Stimulated activated CD4-positive, alpha-beta T cell treated with anti-CD3 and anti-CD28 coated beads, Interleukin-15, amount 100 ng/mL, for 48 hours (primary cell): ENCODE measurements at places on chromosomes 2 and 18.
A peak's percentile ranks its signal among the peaks of the same experiment; 100 is the strongest.

DNA sequence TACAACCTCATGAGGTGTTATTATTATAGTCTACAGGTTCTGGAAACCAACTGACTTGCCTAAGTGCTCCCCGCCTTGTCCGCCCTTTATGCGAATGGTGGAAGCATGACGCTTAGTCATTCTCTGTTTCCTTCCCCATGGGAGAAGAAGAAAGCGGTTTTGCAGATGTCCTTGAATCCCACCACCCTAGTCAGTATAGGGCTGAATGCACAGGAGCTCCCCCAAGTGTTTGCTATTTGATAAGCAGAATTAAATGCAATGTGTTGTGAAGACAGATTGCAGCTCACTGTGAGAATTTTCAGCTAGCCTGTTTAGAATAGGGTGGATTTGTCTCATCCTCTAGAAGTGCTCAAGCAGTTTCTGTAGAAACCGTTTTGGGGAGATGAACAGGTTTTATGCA is 652.0 kb downstream of the DCC start:
- no peak for DNase-seq

DNA sequence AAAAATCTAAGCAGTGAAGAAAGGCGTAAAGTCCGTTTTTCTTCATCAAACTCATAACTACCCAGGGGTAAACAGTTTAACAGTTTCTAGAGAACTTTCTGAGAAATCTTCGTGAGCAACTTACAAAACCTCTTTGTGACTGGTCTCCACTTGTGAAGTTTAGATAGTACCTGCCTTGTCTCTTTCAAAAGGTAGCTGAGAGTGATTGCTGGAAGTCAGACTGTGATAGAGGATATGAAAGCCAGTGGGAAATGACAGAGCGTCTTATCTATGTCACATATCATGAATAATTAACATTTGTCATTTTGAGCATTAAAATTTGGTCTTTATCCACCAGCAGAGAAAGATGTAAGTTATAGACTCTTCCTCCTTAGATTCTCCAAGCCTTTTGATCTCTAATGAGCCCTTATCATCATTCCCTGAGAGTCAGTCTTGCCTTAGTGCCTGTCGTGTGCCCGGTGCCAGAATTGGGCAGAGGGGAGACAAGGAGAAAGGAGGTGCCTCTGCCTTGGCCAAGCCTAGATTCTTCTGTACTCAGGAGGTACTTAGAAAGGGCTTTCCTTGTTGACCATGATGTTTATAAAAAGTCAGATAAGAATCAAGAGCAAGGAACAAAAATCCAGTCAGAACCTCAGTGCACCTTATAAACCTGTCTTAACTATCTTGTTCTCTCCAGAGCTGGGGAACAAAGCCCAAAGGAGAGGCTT is 205.1 kb upstream of the EPAS1 start:
- DNase-seq = no peak

DNA sequence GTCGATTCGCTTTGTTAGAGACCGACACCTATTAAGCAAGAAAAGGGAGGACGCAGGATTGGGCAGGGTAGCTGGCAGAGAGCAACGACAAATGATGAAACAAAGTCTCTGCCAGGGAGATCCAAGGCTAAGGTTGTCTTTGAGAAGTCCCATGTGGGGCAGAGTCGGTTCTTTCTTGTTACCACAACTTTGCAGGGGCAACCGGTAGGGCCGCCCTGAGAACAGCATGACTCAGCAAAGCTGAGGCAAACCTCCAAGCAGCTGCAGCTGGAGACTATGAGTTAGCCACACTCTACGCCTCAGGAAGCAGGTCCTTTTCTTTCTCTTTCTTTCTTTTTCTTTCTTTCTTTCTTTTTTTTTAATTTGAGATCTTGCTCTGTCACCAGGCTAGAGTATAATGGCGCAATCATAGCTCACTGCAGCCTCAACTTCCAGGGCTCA is 452.3 kb upstream of the ID2 start:
- DNase-seq = peak; percentile 43

GRCh38 chr2:58107803-58108710 is 61.5 kb downstream of the VRK2 start:
- DNase-seq = no peak

- no peak for DNase-seq
Observed at GRCh38 chr2:192298664-192299063, 103.9 kb upstream of the TMEFF2 start.

GRCh38 chr2:112272669-112273068 is 2.7 kb upstream of the ZC3H6 start:
- DNase-seq = no peak

- DNase-seq = no peak
Observed at GRCh38 chr18:67354091-67354490, 162.4 kb downstream of the DSEL start.

DNA sequence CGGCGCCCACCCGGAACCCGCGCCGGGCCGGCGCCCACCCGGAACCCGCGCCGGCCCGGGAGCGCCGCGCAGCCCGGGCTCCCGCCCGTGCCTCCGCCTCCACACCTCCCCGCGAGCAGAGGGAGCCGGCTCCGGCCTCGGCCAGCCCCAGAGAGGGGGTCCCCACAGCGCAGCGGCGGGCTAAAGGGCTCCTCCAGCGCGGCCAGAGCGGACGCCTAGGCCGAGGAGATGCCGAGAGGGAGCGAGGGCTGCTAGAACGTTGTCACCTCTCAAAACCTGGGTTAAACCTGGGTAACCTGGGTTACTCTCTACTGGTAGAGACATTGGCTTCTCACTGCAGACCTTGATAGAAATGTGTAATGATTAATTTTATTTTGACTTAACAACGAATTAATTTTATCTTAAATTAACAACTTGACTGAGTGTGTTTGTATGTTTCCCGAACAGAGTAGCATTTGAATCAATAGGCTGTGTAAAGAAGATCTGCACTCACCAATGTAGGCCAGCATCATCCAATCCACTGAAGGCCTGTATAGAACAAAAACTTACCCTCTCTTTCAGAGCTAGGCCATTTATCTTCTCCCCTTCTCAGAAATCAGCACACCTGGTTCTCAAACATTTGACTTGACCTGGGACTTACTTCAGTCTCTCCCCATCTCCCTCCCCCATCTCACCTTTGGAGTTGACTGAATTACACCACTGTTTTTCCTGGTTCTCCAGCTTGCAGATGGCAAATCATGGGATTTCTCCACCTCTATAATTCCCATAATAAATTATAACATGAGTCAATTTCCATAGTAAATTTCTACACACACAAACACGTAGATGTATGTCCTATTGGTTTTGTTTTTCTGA is 242.7 kb downstream of the ASXL3 start:
- no peak for DNase-seq

DNA sequence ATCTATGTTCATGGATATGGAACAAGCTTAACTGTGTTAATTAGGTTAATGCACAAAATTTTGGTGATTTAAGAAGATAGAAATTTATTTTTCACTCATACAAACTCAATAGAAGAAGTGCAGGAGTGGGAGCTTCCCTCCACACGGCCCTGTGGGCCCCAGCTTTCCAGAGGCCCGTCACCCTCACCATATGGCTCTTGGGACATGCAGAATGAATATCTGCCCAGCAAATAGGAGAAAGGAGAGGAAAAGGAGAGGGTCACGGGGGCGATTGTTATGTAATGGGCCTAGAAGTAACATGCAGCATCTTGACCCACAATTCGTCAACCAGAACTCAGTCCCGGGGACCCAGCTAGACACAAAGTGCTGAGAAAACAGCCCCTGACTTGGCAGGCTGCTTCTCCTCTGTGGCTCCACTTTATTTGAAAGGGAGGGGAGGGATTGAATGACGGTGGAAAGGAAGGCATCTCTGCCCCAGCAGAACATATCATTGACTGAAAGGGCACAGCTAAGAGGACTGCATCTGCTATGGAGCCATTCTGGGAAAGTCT is 648.2 kb upstream of the ID2 start:
- no peak for DNase-seq

- peak; percentile 25 for DNase-seq
Observed at GRCh38 chr2:102449370-102449974, 23.6 kb upstream of the SLC9A4 start.

DNA sequence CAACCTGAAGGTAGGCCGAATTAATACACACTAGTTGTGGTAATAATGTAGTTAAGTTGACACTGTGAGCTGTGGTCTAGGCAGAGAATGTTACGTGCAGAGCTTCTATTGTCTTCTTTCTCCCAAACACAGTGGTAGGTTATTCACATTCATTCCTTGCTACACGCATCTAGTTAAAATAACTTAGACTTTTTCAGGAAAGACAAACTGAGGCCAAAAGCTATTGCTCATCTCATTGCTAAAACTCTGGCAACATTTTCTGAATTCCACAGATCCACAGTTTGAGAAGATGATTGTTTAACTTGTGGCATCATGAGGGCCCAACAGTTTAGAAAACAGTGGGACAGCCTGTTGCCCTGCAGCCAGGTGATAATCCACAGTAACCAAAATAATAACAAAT is 850.4 kb upstream of the FSHR start:
- no peak for DNase-seq

DNA sequence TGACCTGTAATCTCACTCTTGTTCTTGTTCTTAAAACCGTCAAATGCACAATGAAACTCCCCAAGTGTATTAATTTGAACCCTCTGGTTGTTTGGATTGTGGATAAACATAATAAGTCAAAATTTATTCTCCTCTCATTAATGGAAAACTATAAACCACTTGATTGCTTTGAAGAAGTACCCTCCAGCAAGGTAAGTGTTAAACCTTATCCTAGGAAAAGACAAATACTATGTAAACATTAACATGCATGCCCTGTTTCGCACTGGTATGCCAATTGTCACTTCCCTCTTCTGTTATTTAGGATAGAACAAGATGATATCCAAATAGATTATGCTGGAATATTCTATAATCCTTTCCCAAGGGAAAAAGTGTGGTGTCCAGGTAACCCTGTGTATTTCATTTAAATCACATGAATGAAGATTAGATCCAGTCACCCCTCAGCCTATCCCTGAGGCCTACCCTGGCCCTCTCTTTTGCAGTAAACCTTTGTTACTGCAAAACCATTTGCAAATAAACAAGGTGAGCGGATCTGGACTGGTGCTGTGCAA is 1.3 kb downstream of the ADI1 start:
- no peak for DNase-seq

DNA sequence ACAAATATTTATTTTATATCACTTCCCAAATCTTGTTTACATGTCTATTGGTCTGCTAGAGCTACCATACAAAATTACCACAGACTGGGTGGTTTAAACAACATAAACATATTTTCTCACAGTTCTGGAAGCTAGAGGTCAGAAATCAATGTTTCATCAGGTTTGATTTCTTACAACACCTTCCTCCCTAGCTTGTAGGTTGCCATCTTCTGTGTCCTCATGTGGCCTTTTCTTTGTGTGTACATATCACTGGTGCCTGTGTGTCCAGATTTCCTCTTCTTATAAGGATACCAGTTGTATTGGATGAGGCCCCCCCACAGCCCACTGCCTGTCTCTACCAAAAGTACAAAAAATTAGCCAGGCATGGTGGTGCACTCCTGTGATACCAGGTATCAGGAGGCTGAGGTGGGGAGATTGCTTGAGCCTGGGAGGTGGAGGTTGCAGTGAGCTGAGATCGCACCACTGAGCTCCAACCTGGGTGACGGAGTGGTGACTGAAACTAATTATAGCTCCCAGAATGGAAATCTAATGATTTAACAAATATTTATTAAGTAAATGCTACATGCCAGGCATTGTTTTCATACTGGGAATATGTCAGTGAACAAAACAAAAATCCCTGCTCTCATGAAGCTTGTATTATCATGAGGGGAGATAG is 13.6 kb downstream of the EML4 start:
- DNase-seq = no peak

- no peak for DNase-seq
Observed at GRCh38 chr18:74069178-74070050, 78.2 kb downstream of the FBXO15 start.

GRCh38 chr2:46169467-46169866 is 127.7 kb upstream of the EPAS1 start:
- no peak for DNase-seq
